ENCODE measurements at places on chromosomes 5 and 9. TPM values are rescaled to one million over a fixed set of nuclear protein-coding genes. Genes with fewer than 3 reads are reported as not detected.

DNA sequence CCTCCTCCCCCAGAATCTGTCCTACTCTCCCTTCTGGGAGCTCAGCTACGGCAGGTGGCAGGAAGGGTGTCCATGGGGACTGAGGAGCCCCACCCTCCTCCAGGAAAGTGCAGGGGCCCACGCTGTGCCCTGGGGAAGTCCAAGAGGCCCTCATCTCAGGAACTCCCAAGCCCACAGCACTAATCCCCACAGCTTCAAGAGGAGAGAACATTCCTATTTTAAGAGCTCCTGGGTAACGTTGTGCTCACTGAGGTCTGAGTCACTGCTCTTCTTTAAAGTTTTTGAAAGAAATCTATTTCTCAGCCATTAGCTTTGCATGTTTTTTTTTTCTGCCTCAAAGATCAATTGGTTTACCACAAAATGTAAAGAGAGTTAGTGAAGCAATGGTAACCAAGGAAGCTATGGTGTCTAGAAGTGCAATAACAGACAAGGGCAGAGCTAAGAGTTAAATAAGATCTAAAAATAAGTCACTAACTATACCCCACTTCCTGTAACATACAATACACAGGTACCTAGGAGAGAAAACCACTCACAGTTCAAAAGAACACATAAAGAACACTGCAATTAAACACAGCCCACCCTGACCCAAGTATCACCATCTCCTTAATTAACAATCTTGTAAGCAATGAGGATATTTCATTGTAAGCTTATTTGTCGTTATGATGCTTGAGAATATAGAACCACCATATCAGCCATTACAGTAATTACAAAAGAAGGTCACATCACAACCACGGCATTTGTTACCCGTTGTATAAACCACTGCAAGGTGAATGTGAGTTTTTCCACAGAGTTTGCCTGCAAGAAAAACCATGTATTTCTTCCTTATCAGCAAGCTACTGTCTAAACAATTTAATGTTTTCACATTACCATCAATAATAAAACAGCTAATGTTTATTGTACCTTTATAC is 382.3 kb upstream of the SLC30A5 start:
- DNase-seq, result no peak

GRCh38 chr5:150412319-150413175 is at the start of gene CD74:
Gene CD74 (minus strand): TSS chr5:150412910. CDS start chr5:150412749, 161 bp downstream.
- no peak for DNase-seq

DNA sequence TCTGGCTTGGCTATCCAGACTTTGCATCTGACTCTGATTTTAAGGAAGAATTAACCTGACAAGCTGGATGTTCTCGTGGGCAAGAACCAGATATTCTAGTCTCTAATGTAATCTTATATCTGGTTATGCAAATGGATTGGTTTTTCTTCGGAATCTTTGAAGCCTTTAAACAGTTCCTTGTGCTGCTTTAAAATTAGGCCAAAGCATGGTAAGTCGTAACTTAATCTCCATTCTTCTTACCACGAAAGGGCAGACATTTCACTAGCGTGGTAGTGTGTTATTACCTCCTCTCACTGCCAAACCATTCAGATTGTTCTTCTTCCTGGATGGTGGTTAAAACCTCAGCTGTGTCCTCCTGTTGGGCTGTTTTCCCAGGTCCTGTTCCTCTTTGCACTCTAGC is 34.1 kb upstream of the TTC23L start:
- DNase-seq, result no peak

GRCh38 chr5:108661590-108662219 is 86.0 kb upstream of the FER start:
- DNase-seq, result peak; percentile 50

GRCh38 chr9:21833090-21833801 is 30.8 kb downstream of the MTAP start:
- no peak for DNase-seq

DNA sequence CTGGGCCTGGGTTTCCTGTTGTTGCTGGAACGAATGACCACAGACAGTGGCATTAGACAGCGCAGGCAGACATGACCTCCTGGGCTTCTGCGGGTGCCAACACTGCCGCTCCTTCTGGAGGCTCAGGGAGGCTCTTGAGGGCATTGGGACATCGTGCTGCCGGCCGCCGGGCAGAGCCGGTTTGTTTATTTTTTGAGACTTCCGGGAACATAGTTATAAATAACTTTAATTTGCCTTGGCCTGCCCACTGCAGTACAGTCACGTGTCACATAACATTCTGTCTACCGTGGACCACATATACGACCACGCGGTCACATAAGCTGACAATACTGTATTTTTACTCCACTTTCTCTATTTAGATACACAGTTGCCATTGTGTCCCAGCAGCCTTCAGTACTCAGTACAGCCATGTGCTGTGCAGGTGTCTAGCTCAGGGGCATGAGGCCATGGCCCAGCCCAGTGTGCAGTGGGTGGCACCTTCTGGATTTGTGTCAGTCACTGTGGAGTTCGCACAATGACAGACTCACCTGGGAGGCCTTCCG is 8.2 kb upstream of the TOR4A start:
- no peak for DNase-seq

DNA sequence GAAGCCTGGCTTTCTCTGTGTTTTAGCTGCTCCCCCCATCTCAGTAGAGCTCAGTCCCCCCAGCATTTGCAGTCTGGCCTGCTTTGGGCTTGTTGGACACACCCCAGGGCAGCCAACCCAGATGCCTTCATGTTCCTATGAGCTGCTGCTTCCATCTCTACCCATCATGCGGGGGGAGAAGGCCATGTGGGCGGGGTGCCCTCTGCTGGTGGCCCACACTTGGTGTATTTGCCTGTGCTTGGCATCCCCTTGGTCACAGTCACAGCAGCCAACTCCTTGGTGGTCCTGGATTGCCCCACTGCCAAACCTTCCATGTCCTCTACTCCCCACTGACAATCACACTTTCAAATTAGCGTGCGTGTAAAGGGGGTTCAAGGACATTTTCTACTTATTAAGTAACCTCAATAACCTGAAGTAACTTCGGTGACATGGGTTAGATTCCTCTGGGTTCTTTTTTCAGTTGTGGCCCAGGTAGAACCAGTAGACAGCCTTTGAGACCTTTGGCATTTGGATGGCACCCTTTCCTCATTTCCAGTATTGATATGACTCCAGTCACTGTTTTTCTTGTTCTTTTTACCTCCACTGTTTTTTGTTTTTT is 42.8 kb downstream of the SNX30 start:
- peak; percentile 70 for DNase-seq

GRCh38 chr5:109195667-109196066 is 214.1 kb downstream of the PJA2 start:
- DNase-seq, result no peak

GRCh38 chr5:66171349-66172344 is 27.5 kb downstream of the SREK1 start:
- DNase-seq, result peak; percentile 47

DNA sequence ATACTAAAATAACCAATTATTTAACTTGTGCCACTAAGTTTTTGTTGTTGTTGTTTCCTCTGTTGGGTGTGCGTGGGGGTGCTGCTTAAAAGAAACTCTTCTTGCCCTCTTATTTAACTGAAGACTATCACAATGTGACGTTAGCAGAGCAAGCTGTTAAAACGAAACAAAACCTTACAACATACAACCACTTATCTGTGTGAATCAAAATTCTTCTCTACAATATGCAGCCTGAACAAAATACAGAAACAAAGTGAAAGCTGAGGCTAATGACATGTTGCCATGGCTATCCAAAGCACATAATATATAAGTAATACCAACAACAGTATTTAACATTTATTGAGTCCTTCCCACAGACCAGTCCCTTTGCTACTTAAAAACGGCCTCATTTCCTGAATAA is 291.0 kb downstream of the FBXL17 start:
- DNase-seq, result no peak

DNA sequence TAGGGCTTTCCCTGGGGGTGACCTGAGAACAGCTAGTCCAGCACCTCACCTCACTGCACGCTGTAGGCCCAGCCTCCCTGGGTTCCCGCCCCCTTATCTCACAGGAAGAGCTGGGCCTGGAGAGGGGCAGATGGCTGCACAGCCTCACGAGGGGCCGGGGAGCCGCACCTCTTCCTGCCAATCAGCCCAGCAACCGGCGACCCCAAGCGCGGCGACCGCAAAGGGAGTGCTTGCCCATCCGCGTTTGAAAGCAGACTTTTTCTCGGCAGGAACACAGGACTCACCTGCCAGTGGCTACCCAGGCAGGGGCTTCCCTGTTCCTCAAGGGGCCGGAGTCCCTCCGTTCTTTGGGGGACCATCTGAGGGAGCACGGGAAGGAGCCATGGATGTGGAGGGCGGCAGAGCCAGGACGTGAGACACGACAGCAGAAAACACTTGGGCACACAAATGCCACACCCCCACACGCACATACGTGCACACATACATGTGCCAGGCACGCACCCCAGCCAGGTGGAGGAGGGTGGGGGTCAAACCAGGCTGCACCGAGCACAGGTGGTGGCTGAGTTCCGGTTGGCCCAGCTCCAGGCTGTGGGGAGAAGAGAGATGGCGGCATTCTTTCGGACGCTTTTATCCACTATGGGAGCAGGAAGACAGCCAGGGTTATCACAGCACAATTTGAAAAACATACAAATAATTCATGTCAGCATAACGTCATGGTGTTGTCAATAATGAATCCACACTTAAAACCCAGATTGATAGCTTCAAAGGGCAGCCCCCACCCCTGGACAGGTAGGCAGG is 11.3 kb downstream of the TMEM250 start:
- DNase-seq, result no peak

DNA sequence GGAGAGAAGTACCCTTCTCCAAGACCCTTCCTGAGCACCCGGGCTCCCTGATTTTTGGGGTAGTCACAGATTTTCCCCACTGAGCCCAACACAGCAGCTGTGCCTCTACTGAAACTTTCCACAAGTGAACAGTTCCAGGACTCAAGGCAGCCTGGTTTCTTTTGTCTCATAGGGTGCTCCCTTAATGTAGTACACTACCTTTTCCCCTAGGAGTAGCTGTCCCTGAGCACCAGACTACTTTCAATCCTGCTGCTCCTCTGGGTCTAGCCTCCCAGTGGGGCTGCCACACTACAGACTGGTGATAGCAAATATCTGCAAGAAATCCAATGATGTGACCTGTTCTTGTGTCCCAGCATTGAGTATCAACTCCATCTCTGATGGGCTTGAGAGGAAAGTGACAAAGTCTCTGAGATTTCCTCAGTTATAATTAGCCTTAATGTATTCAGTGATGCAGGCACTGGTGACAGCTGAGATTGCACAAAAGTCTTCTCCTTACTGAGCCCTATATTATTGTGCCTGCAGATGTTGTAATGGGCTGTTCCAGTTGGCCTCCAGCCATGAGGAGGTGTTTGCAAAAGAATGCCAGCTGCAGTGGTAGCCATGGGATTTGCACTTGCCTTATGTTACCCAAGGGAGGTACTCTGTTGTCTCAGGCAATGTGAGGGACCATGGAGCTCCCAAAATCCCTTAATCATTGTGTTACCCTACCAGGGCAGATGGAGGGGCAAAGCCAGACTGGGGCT is 1802.5 kb downstream of the EFNA5 start:
- DNase-seq, result no peak

DNA sequence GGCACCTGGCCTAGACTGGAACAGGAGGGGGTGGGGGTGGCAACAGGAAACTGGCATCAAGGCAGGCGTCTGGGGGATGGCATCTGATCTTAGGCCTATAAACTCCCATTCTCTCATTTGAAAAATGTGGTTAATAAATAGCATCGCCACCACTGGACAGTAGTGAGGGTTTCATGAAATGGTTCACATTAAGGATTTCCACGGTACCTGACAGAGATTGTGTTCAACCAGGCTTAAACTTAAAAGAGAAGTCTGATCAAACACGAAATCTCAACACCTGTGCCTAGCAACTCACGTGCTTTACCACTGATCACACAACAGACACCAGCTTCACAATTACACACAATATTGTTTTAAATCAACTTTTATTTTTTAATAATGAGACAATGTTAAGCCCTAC is 3.0 kb downstream of the DENND1A start:
- DNase-seq, result no peak

Gene CBY3
- total RNA-seq, result not detected

Gene PCDHA1
- 0.03 TPM for total RNA-seq

Gene C5orf46
- total RNA-seq, result 3.3 TPM

Gene LRRTM2
- 4.0 TPM for total RNA-seq

Gene ACTBL2
- 0.47 TPM for total RNA-seq
